ENCODE measurements at places on chromosomes 4 and X.

DNA sequence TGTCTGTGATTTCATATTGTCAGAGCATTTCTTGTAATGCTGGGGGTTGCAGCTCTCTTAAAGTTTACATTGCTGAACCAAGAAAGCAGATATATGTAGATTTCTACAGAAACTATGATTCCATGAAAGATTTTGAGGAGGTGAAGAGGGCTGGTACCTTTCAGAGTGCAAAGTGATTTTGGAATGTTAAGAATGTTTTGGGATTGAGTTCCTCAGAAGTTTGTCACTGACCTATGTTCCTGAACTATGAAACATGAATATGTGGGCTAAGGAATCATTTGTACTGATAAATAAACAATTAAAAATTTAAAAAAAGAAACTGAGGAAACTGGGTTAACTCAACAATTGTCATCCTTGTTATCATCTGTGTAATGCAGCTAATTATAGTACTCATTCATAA is 12.3 kb upstream of the CHIC2 start:
- no peak for DNase-seq

DNA sequence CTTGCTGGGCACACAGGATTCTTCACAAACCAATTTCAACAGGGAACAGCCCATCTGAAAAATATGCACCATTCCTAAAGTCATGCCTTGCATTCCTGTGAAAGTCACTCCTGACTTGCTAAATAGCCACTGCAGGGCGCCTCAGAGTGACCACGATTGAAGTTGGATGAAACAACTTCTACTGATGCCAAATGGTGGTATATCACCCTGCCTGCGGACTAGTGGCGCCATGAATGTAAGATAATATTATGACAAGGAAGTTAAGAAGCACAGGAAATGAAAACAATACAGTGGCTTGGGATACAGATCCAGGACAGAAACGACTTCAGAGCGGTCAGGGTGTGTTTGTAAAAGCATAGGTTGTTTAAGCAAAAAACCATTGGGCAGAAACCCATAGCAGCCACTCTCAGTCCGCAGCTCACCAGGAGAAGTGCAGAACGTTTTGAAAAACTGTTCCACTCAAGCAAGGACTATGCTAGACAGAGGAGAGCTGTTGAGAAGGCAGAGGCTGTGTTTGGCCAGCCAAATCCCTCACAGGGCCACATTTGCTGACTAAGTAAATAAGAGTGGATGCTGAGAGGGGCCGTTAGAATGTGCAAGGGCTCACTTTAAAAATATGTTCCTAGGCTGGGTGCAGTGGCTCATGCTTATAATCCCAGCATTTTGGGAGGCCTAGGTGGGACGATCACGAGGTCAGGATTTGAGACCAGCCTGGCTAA is 250.4 kb downstream of the PTTG2 start:
- peak; percentile 86 for DNase-seq

DNA sequence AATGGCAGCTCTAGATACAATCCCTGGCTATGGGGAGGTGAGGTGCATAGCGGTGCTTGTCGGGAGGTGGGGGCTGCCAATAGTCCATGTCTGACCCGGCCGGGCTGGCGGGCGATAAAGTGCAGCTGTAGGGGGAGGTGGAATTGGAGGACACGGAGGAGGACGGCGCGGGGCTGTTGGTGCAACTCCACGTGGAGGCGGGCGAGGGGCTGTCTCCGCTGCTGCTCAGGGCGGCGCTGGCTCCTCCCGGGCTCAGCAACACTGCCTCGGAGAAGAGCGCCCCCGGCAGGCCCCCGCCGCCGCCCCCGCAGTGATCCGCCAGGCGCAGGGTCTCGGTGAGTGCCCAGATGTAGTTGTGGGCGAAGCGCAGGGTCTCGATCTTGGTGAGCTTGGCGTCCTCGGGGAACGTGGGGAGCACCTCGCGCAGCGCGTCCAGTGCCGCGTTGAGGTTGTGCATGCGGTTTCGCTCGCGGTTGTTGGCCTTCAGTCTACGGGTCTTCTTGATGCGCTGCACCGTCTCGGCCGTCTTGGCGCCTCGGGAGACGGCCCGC is 1.3 kb downstream of the NEUROG2 start:
- DNase-seq: peak; percentile 77

DNA sequence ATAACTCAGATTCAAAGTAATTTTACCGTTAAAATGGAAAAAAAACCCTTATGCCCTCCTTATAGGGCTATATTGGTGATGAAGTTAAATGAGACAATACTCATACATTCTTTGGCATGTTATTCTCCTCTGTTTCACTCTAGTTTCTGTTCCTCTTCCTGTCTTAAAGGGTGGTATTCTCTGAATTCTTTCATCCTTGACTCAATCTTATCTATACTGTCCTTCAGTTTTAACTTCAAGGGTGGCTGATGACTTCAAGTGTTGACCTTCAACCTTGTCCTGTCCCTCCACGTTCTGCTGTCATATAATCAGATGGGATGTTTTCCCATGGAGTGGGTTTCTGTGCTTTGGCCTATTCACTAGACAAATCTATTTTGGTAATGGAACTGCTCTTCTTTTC is 44.0 kb downstream of the ZNF518B start:
- no peak for DNase-seq

- DNase-seq: peak; percentile 48
Observed at GRCh38 chr4:142663828-142664227, 182.3 kb downstream of the INPP4B start.

DNA sequence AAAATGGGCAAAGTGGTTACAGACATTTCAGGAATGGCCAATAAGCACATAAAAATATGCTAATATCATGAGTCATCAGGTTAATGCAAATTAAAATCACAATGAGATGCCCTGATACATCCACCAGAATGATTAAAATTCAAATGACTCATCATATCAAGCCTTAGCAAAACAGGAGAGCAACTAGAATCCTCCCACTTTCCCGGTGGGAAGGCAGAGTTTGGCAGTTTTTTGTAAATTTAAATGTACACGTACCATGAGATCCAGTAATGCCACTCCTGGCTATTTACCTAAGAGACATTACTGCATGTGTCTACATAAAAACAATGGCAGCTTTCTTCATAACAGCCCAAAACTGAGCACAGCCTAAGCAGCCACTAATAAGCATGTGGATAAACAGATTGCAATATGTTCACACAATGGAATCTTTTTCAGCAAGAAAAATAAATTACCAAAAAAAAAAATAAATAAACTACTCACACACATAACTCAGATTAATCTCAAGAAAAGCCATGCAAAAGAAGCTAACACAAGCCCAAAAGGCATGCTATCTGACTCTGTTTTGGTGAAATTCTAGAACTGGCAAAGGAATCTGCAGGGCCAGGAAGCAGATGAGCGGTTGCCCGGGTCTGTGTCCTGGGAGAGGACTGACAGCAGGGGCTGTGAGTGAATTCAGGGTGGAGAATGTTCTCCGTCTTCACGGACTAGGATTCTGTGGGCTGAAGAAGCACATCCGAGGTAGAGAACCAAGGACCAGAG is 48.8 kb downstream of the AFAP1 start:
- DNase-seq: peak; percentile 83

DNA sequence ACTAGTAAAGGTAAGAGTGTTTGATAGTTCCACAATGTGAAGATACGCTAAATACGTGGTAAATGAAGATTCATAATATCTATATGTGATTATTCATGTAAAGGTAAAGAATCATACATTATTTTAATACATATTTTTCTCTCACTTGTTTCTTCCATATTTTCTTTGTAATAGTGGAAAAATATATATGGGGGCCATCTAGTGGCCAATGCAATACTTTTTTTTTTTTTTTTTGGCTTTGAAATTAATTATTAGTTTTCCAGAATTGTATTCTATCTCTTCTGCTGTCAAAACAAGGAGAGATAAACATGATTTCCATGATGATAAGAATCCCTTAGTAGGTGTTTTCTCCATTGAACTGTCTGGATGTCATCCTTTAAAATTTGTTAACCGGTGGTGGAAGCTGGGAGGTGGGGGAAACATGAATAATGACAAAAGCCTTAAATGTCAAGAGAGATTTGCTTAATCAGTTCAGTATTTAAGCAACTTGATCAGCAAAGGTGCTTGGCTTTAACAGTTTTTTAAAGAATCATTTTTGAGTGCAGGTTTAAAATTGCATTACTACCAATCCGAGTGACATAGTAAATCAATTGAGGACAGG is 508.7 kb upstream of the HTR2C start:
- no peak for DNase-seq

DNA sequence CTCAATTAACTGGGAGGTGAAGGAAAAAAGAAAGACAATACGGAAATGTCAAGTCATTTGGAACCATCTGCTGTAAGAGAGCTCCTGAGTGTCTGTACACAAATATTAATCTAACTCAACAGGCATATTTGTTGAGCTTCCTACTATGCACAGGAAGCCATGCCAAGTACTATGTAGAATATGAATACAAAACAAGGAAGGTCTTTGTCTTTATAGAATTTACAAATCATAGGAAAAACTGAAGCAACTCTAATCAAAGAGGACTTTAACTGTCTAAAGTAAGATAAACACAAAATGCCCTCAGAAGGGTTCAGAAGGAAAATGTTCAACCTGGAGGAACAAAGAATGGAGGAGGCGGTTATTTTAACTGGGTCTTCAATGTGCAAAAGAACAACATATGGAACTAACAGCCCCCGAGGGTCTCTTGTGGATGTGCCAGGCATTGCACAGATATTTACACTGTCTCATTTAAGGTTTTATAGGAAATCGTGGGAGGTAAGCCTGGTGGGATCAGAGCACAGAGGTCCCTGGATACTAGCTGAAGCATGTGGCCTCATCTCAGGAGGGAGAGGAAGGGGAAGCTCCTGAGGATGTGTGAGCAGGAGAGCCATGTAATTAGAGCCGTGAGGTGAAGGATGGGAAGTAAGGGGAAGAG is 5.8 kb downstream of the FAM114A1 start:
- DNase-seq: no peak

DNA sequence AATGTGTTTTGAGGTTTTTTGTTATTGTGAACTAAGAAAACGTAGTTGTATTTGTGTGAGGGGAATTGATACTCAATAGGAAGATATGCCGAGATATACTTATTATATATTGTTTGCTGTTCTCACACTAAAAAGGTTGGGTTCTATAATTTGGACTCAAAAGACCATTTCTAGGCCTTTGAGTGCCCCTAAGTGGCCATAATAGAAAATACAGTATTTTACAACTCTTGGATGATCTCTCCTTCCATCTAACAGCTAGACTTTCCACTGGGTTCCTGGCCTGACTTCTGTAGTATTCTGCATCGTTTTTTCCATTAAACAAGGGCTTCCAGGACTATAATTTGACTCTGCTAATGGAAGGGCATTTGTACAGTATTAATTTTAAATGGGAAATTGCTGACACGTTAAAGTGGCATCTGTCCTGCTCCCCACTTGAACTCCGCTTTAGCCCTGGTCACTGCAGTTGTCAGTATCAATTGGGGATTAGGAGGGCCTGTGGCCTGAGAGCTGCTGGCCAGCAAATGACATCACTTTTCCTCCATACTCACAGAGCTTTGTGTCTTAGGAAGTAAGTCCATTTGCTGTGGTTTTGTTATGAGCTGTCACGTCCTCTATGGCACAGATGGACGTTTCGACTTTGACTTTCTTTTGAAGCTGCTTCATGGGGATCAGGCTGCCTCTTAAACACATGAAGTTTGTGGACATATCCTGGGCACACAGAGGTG is 176.9 kb downstream of the SLIT2 start:
- DNase-seq: no peak

DNA sequence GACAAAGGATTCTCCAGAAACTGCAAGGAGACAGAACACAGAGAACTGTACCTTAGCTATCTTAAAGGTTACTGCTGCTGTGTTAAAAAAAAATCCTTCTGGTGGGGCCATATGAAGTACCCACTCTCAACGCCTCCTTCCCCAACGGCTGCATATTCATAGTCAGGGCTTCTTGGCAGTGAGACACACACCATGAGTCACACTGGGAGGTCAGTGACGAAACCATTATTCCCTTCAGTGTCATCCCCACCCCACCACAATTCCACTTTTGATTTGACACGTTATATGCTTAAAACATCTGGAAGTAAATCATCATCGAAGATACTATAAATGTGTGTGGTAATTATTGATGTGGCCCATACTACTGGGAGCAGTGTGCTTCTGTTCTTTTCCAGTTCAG is 271.5 kb downstream of the LDB2 start:
- peak; percentile 86 for DNase-seq

- no peak for DNase-seq
Observed at GRCh38 chrX:102604327-102604726, 5.0 kb downstream of the ARMCX5 start.

- DNase-seq: no peak
Observed at GRCh38 chr4:54727346-54727745, 69.6 kb downstream of the KIT start.

DNA sequence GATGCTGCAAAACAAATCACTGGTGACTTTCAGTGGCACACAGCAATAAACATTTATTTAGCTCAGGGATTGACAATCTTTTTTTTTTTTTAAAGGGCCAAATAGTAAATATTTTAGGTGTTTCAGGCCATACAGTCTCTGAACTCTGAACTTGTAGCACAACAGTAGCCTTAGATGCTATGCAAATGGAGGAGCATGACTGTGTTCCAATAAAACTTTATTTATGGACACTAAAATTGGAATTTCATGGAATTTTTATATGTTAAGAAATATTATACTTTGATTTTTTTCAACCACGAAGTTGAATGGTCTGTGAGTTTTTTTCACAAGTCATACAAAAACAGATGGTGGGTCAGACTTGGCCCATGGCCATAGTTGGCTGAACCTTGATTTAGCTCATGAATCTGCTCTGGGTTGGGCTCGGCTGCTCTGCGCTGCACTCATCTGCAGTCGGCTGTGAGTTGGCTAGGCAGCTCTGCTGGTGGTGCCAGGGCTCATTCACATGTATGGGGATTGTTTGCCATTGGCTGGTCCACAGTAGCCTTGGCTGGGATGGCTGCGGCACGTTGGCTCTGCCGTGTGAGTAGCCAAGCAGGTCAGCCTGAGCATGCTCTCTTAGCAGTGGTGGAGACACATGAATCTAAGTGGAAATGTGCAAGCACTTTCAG is 231.7 kb upstream of the PGRMC2 start:
- DNase-seq: no peak

- no peak for DNase-seq
Observed at GRCh38 chr4:145735827-145736226, 55.9 kb downstream of the C4orf51 start.

GRCh38 chrX:48890296-48890925 is 7.2 kb downstream of the TIMM17B start:
- peak; percentile 50 for DNase-seq

DNA sequence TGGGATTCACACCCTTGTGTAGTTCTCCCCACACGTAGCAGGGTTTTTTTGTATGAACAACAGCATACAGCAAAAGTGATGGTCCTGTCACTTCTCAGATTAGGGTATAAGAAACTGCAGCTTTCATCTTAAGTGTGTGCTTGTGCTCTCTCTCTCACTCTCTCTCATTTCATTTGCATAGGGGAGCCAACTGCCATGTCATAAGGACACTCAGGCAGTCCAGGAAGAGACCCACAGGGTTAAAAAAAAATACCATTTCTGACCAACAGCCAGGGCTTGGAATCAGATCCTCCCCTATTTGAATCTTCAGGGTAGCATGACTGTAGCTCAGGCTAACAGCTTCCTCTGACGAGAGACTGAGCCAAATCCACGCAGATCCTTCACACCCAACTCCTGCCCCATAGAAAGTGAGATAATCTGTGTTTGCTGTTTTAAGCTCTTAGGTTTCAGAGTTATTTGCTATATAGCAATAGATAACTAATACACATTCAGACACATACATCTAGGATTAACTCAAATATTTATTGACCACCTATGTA is 331.2 kb downstream of the PAPSS1 start:
- no peak for DNase-seq

GRCh38 chr4:167222099-167222498 is 12.2 kb downstream of the SPOCK3 start:
- no peak for DNase-seq
